ENCODE measurements at places on chromosomes 12 and 14.

DNA sequence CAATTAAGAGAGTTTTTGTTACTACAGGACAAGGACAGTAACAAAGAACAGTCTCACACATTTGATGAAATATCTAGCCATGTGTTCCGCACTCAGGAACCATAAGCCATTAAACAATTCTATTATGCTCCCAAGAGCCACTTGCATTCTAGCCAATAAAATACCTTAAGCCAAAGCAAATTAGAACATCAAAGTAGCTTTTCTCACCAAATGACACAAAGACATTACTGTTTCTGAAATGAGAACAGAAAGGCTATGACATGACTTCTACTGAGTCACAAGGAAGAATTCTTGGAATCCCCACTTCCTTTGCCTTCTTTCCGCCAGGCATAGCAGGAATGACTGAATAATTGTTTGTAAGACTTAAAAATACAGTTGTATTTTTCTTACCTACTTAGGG lies 445.8 kb downstream of the ATP23 start:
- DNase-seq = no peak

DNA sequence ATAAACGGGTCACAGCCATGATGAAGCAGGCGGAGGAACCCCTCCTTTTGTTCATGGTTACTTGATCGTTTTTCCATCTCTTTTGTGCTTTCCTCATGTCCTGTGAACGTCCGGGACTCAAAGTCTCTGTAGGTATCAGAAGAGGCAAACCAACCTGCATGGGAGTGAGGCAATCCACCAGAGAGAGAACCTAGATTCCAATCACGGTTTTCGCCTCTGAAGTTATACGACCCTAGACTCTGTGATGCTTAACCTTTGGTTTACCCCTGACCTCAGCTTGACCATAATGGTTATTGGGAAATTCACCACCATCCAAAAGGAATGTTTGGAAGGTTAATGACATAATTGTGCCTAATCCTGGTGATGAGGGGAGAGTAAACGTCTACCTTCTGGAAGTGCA lies 186.8 kb upstream of the PRICKLE1 start:
- no peak for DNase-seq

- no peak for DNase-seq
Measured at GRCh38 chr12:105223352-105223845, 12.6 kb downstream of the APPL2 start.

- DNase-seq = no peak
Measured at GRCh38 chr12:45468751-45469615, 253.1 kb downstream of the ANO6 start.

- no peak for DNase-seq
Measured at GRCh38 chr14:74135426-74135825, 50.7 kb downstream of the LIN52 start.

- no peak for DNase-seq
Measured at GRCh38 chr12:13082861-13083260, 20.6 kb downstream of the GSG1 start.

GRCh38 chr12:79451365-79451764 lies 239.4 kb downstream of the PAWR start:
- no peak for DNase-seq

GRCh38 chr12:41697161-41697560 lies 447.5 kb downstream of the GXYLT1 start:
- no peak for DNase-seq

GRCh38 chr14:101464310-101464983 lies 96.8 kb upstream of the DIO3 start:
- DNase-seq = no peak

DNA sequence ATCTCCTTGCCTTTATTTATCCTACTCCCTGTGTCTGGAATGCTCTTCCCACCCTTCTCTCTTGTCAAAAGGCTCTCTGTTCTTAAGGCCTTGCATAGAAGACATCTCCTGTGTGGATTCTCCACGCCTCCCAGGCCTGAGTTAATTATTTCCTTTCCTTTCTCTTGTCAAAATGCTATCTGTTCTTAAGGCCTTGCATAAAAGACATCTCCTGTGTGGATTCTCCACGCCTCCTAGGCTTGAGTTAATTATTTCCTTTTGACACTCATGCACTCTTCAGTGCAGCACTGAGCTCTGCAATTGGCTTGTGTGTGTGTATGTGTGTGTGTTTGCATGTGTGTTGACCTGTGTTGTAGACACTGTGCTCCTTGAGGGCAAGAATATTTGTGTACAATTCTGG lies 52.1 kb upstream of the DCD start:
- no peak for DNase-seq
